Breast epithelium (tissue), 4 donors: ENCODE measurements at places on chromosomes 5 and 9. TPM values are rescaled to one million over a fixed set of nuclear protein-coding genes. Genes with fewer than 3 reads are reported as not detected.
A peak's percentile ranks its signal among the peaks of the same experiment; 100 is the strongest.

Gene TNPO1
- 87.5 TPM for total RNA-seq

DNA sequence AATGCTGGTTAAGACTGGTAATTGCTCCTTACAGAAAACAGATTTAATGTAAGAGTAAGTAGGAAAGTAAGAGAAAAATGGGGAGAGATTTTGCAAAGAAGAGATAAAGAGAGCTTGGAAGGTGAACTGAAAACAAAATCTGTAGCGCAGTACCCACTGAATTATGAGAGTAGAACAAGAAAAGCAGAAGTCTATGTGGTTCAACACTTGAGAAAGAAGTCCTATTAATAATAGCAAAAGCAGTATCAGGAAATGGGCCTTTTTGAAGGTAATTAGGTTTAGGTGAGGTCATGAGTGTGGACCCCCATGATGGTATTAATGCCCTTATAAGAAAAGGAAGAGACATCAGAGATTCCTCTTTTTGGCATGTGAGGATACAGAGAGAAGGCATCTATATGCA is 460.6 kb downstream of the CETN3 start:
- no peaks in the 10 kb centered on the region for H3K36me3 ChIP-seq
- no peaks in the 10 kb centered on the region for H3K27me3 ChIP-seq
- no peak for DNase-seq
- no peak overlapping the region for H3K27ac ChIP-seq

DNA sequence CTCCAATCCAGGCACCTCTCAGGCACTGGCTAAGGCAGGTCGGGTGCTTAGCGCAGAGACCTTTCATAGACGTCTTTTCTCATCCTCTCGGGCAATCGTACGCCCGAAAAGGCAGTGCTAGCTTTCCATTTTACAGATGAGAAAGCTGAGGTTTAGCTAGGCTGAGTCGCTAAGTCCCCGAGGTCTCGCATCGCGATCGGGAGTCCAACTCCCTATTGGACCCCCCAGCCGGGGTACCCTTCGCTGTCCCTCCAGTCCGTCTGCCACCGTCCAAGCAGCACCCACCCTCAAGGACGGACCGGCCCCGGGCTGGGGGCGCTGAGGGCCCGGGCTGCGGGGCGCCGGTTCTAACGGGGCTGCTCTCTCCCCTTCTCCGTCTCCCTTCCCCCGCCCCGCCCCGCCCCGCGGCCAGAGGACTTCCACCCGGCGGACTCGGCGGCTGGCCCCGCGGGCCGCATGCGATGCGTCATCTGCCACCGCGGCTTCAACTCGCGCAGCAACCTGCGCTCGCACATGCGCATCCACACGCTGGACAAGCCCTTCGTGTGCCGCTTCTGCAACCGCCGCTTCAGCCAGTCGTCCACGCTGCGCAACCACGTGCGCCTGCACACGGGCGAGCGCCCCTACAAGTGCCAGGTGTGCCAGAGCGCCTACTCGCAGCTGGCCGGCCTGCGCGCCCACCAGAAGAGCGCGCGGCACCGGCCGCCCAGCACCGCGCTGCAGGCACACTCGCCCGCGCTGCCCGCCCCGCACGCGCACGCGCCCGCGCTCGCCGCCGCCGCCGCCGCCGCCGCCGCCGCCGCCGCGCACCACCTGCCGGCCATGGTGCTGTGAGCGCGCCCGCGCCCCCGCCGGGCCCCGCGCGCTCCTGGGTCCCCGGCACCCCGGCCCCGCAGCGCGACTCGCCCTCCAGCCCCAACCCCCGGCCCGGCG is 12.5 kb upstream of the EXOSC2 start:
- DNase-seq = peak; percentile 50
- H3K36me3 ChIP-seq = no peaks in the 10 kb centered on the region
- no peaks in the 10 kb centered on the region for H3K27me3 ChIP-seq
- H3K4me1 ChIP-seq = peaks cover 4% of the 10 kb centered on the region
- no peak overlapping the region for H3K27ac ChIP-seq

GRCh38 chr5:122480146-122480545 is 168.1 kb downstream of the SNCAIP start:
- no peak overlapping the region for H3K27ac ChIP-seq
- no peaks in the 10 kb centered on the region for H3K27me3 ChIP-seq
- H3K4me1 ChIP-seq = no peaks in the 10 kb centered on the region
- no peak overlapping the region for H3K4me3 ChIP-seq

- H3K27me3 ChIP-seq = no peaks in the 10 kb centered on the region
- no peak overlapping the region for H3K4me3 ChIP-seq
- no peak for DNase-seq
- no peaks in the 10 kb centered on the region for H3K4me1 ChIP-seq
- H3K36me3 ChIP-seq = no peaks in the 10 kb centered on the region
- no peak overlapping the region for H3K27ac ChIP-seq
Measured at GRCh38 chr5:111447822-111448221, 64.5 kb downstream of the STARD4 start.

DNA sequence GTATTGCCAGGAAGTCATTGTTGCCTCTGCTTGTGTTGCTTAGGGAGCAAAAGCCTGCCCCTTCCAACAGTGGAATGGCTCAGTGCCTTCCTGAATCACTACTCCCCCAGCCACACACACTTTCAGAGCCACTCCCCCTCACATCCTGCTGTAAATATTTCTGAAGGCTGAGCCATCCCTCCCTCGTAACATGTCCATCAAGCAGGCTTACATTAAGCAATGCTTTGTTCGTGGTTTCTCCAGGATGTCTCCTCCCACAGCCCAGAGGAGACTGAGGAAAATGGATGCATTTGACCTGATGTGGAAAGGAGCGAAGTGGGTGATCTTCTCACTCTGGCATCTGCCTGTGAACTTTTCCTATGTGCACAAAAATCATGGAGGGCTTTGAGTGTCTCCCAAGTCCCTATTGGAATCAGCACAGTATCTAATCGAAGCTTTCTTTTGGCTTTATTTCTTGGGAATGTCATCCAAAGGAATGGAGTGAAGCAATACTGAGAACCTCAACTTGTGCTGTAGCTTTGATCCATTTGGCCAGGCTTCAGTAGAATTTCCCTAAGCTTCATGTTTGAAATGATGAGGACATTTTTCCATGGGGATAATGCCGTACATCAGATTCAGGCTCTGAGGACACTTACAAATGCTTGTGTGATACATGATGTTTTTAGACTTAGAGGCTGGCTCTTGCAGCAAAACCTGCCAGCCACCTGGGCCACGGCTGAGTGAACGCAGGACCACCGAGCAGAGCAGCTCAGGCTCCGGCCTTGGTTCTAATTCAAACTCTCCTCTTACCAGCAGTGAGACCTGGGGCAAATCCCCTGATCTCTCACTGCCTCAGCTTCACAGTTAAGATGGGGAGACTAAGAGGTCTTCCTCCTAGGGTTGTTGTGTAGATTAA is 389.1 kb downstream of the ENC1 start:
- no peaks in the 10 kb centered on the region for H3K4me1 ChIP-seq
- no peaks in the 10 kb centered on the region for H3K36me3 ChIP-seq
- no peaks in the 10 kb centered on the region for H3K27me3 ChIP-seq
- DNase-seq = no peak

Gene INSL6
- not detected for total RNA-seq

Gene DCTN3
- 84.0 TPM for total RNA-seq

Gene OBP2B
- 0.88 TPM for total RNA-seq

Gene PLAC8L1
- not detected for total RNA-seq

GRCh38 chr9:71157731-71158130 is 36.3 kb upstream of the TRPM3 start:
- H3K4me1 ChIP-seq = no peaks in the 10 kb centered on the region
- no peak overlapping the region for H3K27ac ChIP-seq
- H3K4me3 ChIP-seq = no peak overlapping the region
- H3K27me3 ChIP-seq = no peaks in the 10 kb centered on the region
- no peak for DNase-seq

Gene AKNA
- 52.0 TPM for total RNA-seq

GRCh38 chr5:9898319-9898718 is 268.2 kb upstream of the TAS2R1 start:
- DNase-seq = no peak
- no peaks in the 10 kb centered on the region for H3K27me3 ChIP-seq
- no peaks in the 10 kb centered on the region for H3K36me3 ChIP-seq
- no peaks in the 10 kb centered on the region for H3K4me1 ChIP-seq
- no peak overlapping the region for H3K27ac ChIP-seq

Gene MYOT
- 2.3 TPM for total RNA-seq

Gene GLRA1
- total RNA-seq = not detected

Gene PCDHA6
- total RNA-seq = 2.6 TPM

- DNase-seq = no peak
- H3K4me3 ChIP-seq = no peak overlapping the region
- H3K4me1 ChIP-seq = no peaks in the 10 kb centered on the region
- H3K27ac ChIP-seq = peak overlapping the region; percentile 82
- no peaks in the 10 kb centered on the region for H3K36me3 ChIP-seq
Measured at GRCh38 chr9:133258061-133259015, 16.7 kb downstream of the ABO start.

DNA sequence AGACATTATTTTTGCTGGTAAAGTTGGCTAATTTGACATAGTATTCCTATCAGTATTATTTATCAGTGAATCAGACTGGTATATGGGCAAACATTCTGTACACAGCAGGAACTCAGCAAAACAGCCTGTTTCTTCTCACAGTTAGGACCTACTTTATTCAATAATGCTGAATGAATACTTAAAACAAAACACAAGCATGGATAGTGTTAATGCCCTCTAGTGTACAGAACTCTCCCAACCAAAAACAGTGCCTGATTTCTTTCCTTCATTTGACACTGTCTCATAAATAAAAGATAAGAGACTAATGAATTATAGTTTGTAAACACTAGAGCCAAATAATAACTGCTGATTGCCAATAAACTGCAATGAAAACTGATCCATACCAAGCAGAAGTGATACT is 1113.3 kb downstream of the PTPRD start:
- H3K4me3 ChIP-seq = no peak overlapping the region
- no peak for DNase-seq
- no peaks in the 10 kb centered on the region for H3K36me3 ChIP-seq
- no peaks in the 10 kb centered on the region for H3K4me1 ChIP-seq

DNA sequence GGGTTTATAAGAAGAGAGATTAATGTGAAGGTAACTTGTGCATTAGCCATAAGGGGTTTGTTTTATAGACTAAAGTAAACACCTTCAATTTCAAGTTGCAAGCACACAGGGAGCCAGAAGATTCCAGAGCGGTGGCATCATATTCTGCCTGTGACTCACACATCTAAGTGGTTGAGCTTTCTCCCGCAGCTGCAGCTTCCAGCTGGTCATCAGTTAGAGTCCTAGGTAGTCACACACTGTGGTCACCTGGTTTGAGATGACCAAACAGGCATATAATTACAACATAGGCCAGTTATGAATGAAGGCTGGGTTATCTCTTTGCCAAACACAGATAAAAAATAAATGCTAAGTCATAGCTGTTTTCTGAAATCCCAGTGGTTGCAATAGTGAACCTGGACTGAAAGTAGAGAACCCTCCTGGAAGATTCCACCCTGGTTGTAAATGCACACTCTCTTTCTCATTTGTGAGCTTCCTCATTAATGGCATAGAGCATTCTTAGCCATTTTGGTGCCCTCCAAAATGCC is 171.3 kb downstream of the GDNF start:
- no peaks in the 10 kb centered on the region for H3K27me3 ChIP-seq
- DNase-seq = peak; percentile 60
- no peaks in the 10 kb centered on the region for H3K36me3 ChIP-seq
- H3K4me1 ChIP-seq = no peaks in the 10 kb centered on the region
- no peak overlapping the region for H3K4me3 ChIP-seq

GRCh38 chr5:68739752-68740151 is 354.1 kb upstream of the SLC30A5 start:
- no peaks in the 10 kb centered on the region for H3K36me3 ChIP-seq
- no peaks in the 10 kb centered on the region for H3K27me3 ChIP-seq
- H3K4me1 ChIP-seq = no peaks in the 10 kb centered on the region
- no peak for DNase-seq
- H3K27ac ChIP-seq = peak overlapping the region; percentile 63

GRCh38 chr5:140242890-140243585 is 59.9 kb downstream of the PFDN1 start:
- peak overlapping the region; percentile 17 for H3K27ac ChIP-seq
- H3K4me1 ChIP-seq = no peaks in the 10 kb centered on the region
- no peaks in the 10 kb centered on the region for H3K27me3 ChIP-seq
- no peak for DNase-seq

DNA sequence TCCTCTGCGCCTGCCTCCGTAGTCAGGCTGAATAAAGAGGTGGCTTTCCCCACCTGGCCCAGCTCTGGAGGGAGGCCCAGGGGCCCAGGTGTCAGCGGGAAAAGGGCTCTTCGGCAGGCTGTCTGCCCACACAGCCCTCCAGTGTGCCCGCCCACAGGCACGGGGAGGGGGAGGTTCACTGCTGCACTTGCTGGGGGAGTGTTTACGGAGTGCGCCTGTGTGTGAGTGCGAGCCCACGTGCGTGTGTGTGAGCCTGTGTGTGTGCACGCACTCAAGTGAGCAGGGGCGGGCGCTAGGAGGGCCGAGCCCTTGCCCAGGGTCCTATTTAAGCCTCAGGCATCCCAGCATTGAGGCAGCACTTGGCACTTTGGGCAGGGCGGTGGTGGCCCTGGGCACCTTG is 10.9 kb downstream of the DNLZ start:
- no peaks in the 10 kb centered on the region for H3K27me3 ChIP-seq
- H3K27ac ChIP-seq = no peak overlapping the region
- no peaks in the 10 kb centered on the region for H3K4me1 ChIP-seq
- H3K36me3 ChIP-seq = no peaks in the 10 kb centered on the region
- DNase-seq = no peak

Gene STARD4
- total RNA-seq = 5.3 TPM

Gene FOXD4L5
- total RNA-seq = not detected

Gene GLT6D1
- total RNA-seq = not detected

- H3K27ac ChIP-seq = no peak overlapping the region
- H3K27me3 ChIP-seq = no peaks in the 10 kb centered on the region
- H3K4me3 ChIP-seq = no peak overlapping the region
- no peaks in the 10 kb centered on the region for H3K4me1 ChIP-seq
- no peak for DNase-seq
Measured at GRCh38 chr9:103116246-103116645, 121.1 kb downstream of the CYLC2 start.

GRCh38 chr9:129726322-129727160 is 26.3 kb downstream of the PTGES start:
- H3K4me3 ChIP-seq = no peak overlapping the region
- peaks cover 6% of the 10 kb centered on the region for H3K4me1 ChIP-seq
- H3K27ac ChIP-seq = peak overlapping the region; percentile 85
- DNase-seq = peak; percentile 47
- H3K27me3 ChIP-seq = no peaks in the 10 kb centered on the region

- no peak overlapping the region for H3K4me3 ChIP-seq
- H3K27ac ChIP-seq = no peak overlapping the region
- no peaks in the 10 kb centered on the region for H3K4me1 ChIP-seq
Measured at GRCh38 chr5:72005671-72006070, 101.6 kb upstream of the MAP1B start.

DNA sequence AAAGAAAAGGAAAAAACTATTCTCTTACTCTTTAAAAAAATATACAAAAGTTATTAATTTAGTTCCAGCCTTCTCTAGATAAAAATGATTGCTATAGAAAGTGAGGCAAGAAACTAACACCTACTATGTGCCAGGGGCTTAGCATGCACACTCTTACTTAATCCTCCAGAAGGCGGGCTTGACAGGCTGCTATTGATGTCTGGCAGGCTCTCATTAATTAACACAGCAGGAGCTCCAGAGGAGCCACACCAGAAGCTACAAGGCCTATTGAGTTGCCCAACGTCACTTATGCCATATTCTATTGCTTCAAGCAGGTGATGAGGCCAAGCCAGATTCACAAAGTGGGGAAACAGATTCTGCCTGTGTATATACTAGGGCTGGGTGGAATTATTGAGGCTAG is 54.6 kb upstream of the CLINT1 start:
- no peaks in the 10 kb centered on the region for H3K36me3 ChIP-seq
- no peak for DNase-seq
- no peak overlapping the region for H3K4me3 ChIP-seq
- H3K27me3 ChIP-seq = no peaks in the 10 kb centered on the region

GRCh38 chr5:16618138-16618897 is 1.5 kb upstream of the RETREG1 start:
- no peaks in the 10 kb centered on the region for H3K27me3 ChIP-seq
- H3K36me3 ChIP-seq = no peaks in the 10 kb centered on the region
- no peaks in the 10 kb centered on the region for H3K4me1 ChIP-seq
- DNase-seq = no peak
- H3K4me3 ChIP-seq = no peak overlapping the region
